ENCODE measurements at places on chromosomes 1 and 21. TPM values are rescaled to one million over a fixed set of nuclear protein-coding genes. Genes with fewer than 3 reads are reported as not detected.
A peak's percentile ranks its signal among the peaks of the same experiment; 100 is the strongest.

DNA sequence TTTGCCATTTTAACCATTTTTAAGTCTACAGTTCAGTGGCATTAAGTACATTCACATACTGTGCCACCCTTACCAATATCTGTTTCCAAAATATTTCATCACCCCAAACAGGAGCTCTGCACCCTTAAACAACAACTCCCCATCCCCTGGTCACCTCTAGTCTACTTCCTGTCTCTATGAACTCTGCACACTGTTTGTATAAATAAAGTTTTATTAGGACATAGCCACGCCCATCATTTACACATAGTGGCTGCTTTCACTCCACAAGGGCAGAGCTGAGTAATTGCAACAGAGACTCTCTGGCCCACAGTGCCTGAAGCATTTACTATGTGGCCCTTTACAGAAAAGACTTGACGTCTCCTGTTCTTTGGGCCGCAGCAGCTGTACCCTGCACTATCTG, 30.1 kb downstream of the KCNAB2 start:
- DNase-seq = no peak
- peaks cover 14% of the 10 kb centered on the region for H3K36me3 ChIP-seq
- peaks cover 14% of the 10 kb centered on the region for H3K4me1 ChIP-seq
- no peaks in the 10 kb centered on the region for H3K27me3 ChIP-seq
- H3K27ac ChIP-seq = no peak overlapping the region

- no peak for DNase-seq
- no peak overlapping the region for H3K4me3 ChIP-seq
- H3K27ac ChIP-seq = no peak overlapping the region
- H3K36me3 ChIP-seq = peaks cover 8% of the 10 kb centered on the region
- no peaks in the 10 kb centered on the region for H3K4me1 ChIP-seq
These were observed 22.8 kb downstream of the WDR26 start for GRCh38 chr1:224411766-224412165.

GRCh38 chr1:90716552-90717355, at the start of gene BARHL2:
BARHL2 (minus strand) TSS chr1:90717302; CDS start chr1:90717195, 107 bp downstream.
- peaks cover 55% of the 10 kb centered on the region for H3K27me3 ChIP-seq
- H3K4me3 ChIP-seq = peak within 1 kb of the TSS; percentile 83
- peaks cover 16% of the 10 kb centered on the region for H3K36me3 ChIP-seq
- DNase-seq = no peak
- H3K4me1 ChIP-seq = peaks cover 31% of the 10 kb centered on the region
- H3K27ac ChIP-seq = no peak within 1 kb of the TSS

GRCh38 chr1:198693321-198693720, 54.5 kb downstream of the PTPRC start:
- DNase-seq = no peak
- peaks cover 49% of the 10 kb centered on the region for H3K4me1 ChIP-seq
- peaks cover 27% of the 10 kb centered on the region for H3K36me3 ChIP-seq
- H3K27ac ChIP-seq = peak overlapping the region; percentile 7

Gene C1orf210
- polyA plus RNA-seq = not detected

DNA sequence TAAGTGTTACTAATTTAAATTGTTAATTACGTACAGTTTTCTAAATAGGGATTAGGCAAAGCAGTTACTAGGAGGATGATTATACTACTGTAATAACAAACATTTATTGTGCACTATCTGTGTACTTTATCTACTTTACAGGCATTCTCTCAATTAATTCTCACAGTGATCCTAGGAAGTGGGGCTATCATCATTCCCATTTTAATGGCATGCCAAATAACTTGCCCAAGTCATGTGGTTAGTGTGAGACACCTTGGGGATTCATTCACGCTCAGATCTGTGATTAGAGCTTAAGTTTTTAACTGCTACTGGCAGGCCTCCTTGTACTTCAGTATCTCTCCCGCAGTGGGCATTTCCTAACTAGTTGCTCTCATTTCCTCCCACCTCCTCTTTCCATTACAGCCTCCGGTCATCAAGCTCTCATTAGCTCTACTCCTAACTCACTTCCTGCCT, 11.5 kb downstream of the PHLDA3 start:
- no peak overlapping the region for H3K27ac ChIP-seq
- H3K27me3 ChIP-seq = peaks cover 16% of the 10 kb centered on the region
- H3K36me3 ChIP-seq = no peaks in the 10 kb centered on the region
- no peak for DNase-seq
- H3K4me3 ChIP-seq = no peak overlapping the region
- no peaks in the 10 kb centered on the region for H3K4me1 ChIP-seq

DNA sequence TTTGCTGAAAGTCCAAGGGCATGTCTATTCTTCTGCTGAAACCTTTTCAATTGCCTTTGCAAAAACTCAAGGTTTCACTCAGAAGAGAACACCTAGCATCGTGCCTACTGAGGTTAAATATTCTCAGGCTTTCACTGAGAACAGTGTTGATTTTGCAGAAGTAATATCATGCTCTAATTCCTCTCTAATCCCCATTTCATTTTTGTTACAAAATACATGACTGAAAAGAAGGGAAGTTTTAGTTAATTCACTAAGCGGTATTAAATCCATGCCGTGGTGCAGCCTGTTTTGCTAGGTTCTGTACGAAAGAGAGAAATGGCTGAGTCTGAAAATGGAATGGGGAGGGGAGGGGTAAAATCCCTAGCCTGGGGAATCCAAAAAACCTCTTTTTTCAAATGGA, 163.2 kb upstream of the CAMK1G start:
- H3K27ac ChIP-seq = no peak overlapping the region
- no peak for DNase-seq
- H3K27me3 ChIP-seq = peaks cover 8% of the 10 kb centered on the region
- no peaks in the 10 kb centered on the region for H3K4me1 ChIP-seq
- H3K4me3 ChIP-seq = no peak overlapping the region
- no peaks in the 10 kb centered on the region for H3K36me3 ChIP-seq

DNA sequence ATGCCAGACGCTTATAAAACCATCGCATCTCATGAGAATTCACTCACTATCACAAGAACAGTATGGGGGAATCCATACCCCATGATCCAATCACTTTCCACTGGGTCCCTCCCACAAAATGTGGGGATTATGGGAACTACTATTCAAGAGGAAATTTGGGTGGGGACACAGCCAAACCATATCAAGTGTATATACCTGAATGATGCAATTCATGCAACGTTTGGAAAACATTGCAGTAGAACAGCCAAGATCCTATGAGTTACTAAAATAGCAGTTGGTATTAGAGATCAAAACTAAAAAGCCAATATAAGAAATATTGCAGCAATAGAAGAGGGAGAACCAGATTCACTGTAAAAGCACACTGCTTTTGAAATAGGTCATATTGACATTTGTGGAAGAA, 1543.9 kb upstream of the B3GALT2 start:
- H3K4me3 ChIP-seq = no peak overlapping the region
- peaks cover 23% of the 10 kb centered on the region for H3K4me1 ChIP-seq
- no peak for DNase-seq

DNA sequence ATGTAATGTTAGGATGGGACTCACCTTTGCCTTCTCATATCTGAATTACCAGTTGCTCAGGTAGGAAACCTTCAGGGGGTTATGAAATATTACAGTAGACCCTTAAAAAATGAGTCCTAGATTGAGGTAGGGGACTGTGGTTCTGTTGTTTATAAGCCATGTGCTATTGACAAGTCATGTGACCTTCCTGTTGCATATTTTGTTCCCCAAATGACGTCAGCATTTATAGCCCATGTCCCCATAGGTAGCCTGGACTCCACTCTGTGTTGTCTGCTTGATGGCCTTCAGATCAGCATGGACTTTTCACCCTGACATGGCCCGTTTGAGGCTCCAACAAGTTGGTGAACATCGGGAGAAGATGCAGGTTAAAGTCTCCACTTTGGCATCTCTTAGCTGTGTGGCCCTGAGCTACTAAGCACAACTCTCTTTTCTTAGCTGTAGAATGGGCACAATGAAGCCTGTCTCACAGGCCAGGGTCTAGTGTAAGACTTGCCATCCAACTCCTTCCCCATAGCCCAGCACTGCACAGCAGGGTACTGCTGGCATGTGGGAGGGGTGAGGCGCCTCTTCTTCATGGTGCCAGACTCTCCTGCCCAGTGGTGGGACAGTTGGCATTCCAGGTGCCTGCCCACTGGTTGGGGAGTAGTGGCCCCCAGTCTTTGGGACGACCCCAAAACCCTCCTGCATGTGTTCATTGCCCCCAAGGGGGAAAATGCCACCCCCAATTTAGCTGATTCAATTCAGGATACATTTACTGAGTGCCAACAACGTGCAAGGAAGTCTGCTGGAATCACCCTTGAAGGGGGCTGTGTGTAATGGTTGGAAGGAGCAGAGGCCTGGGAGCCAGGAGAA, 36.1 kb upstream of the TTC22 start:
- H3K36me3 ChIP-seq = no peaks in the 10 kb centered on the region
- no peaks in the 10 kb centered on the region for H3K4me1 ChIP-seq
- no peak for DNase-seq

Gene ADCY10
- not detected for polyA plus RNA-seq

Gene IGSF9
- 0.97 TPM for polyA plus RNA-seq

DNA sequence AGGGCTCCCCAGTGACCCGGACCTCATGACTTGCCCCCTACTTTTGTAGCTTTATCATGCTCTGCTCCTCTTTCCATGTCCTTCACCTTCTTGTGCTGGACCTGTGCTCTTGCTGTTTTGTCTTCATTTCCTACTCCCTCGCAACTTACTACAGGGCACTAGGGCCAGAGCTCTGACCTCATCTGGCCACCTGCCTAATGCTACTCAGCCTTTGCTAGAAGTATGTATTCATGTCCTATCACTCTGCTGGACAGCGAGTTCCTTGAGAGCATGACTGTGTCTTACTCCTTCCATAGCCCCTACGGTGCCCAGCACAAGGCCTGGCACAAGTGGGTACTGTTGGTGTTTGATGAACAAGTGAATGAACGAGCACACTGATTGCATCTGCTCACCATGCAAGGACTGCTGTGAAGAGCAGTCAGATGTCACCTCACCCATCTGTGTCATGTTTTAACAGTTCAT, 1.9 kb downstream of the MTFR1L start:
- no peaks in the 10 kb centered on the region for H3K27me3 ChIP-seq
- peak overlapping the region; percentile 97 for H3K4me3 ChIP-seq
- H3K4me1 ChIP-seq = peaks cover 34% of the 10 kb centered on the region

Gene CFAP107
- polyA plus RNA-seq = not detected

Gene MAP10
- polyA plus RNA-seq = 1.7 TPM

GRCh38 chr1:57772580-57773195, 348.8 kb upstream of the DAB1 start:
- no peak overlapping the region for H3K27ac ChIP-seq
- H3K4me3 ChIP-seq = no peak overlapping the region
- no peak for DNase-seq
- H3K36me3 ChIP-seq = no peaks in the 10 kb centered on the region
- H3K4me1 ChIP-seq = no peaks in the 10 kb centered on the region

GRCh38 chr1:223039990-223040389, 103.1 kb downstream of the TLR5 start:
- no peaks in the 10 kb centered on the region for H3K4me1 ChIP-seq
- peaks cover 23% of the 10 kb centered on the region for H3K27me3 ChIP-seq
- no peaks in the 10 kb centered on the region for H3K36me3 ChIP-seq
- no peak overlapping the region for H3K27ac ChIP-seq

GRCh38 chr1:173356191-173356762, 120.9 kb upstream of the PRDX6 start:
- H3K36me3 ChIP-seq = peaks cover 20% of the 10 kb centered on the region
- no peak for DNase-seq
- H3K27ac ChIP-seq = peak overlapping the region; percentile 1
- peaks cover 37% of the 10 kb centered on the region for H3K4me1 ChIP-seq

DNA sequence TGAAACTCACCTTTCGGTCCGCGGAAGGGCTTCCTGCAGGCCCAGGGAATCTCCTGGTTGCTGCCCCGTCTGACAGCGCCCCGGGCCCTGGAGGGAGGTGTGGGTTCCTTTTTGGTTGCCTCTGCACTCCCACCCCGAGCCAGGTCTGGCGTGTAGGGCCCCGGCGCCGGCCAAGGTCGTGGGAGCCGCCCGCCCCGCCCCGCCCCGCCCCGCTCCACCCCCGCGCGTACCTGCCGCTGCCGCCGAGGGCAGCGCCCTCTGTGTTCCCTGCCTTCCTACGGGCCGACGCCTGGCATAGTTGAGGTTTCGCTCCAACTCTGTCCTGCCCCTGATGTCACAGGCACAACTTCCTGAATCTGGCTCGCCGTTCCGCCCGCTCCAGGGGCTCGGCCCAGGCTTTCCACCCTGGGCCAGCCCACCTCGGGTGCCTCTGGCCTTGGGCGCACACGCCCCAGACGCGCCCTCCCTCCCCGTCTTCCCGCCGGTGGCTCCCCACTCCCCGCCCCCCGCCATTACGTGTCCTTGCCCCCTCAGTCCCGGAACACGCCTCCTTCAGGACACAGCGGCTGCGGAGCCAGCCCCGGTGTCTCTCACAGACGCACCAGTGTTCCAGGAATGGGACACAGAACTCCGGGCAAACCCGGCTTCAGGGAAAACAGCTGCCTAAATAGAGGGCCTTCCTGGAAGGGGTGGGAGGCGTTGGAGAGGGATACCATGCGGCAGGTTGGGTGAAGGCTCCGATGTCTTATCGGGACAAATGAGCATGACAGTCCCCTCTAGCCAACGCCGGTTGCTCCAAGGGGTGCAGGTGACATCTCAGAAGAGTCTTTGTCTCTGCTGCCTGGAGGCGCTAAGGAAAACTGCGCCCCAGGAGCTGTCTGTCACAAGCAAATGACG, at the start of gene KIAA0040:
TSS of gene KIAA0040 (minus strand) at position 147 of the 897 bp plus-strand sequence. CDS start 31,763 bp downstream, outside the sequence.
- peaks cover 85% of the 10 kb centered on the region for H3K4me1 ChIP-seq
- H3K4me3 ChIP-seq = peak within 1 kb of the TSS; percentile 99
- no peaks in the 10 kb centered on the region for H3K27me3 ChIP-seq
- H3K27ac ChIP-seq = peak within 1 kb of the TSS; percentile 90
- DNase-seq = peak; percentile 60
- H3K36me3 ChIP-seq = peaks cover 19% of the 10 kb centered on the region

DNA sequence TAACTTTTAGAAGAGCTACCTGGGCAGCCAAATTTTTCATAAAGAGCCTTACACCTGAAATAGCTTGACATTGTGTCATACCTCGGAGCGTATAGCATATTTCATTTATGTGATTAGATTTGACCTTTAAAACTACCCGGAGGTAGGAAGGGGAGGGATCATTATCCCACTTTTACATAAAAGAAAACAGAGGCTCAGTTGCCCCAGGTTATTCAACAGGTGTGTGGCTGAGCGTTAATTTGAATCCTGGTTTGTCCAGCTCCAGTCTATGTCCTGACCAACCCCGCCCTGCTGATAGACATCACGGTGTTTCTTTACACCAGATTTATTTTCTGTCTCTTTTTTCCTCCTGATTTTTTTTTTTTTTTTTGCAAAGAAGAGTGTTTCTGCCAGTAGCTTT, 39.7 kb downstream of the PBX1 start:
- peaks cover 8% of the 10 kb centered on the region for H3K27me3 ChIP-seq
- no peaks in the 10 kb centered on the region for H3K36me3 ChIP-seq
- H3K4me3 ChIP-seq = no peak overlapping the region
- H3K27ac ChIP-seq = no peak overlapping the region
